Endothelial cell of umbilical vein (primary cell): ENCODE measurements at places on chromosomes 7 and 10.
A peak's percentile ranks its signal among the peaks of the same experiment; 100 is the strongest.

- DNase-seq: no peak
Observed at GRCh38 chr7:40014376-40014775, 64.3 kb downstream of the CDK13 start.

DNA sequence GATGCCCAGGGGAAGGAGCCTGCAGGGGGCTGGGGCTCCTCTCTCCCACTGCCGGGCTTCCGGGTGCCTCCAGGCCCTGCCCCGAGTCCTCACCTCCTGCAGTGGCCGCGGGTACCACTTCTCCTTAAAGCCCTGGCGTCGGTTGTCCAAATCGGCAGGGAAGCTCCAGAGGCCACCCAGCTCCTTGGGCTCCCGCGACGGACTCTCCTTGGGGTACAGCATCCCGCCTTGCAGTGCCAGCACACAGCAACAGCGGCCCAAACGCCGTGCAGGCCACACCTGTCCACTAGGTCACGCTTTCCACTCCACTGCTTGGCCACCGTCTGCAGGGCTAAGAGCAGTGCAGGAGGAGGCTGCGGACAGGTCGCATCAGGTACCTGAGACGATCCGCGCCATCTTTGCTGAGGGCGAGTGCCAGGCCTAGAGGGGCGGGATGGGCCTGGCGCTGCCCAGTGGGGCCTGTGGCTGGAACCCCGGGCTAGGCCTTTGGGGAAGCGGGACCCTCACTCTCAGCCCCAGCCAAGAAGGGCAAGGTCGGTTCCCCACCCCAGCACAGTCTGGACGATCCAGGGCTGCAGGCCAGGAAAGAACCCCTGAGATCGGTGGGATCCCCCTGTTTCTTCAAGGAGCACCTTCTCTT is 47.7 kb upstream of the ZNF479 start:
- DNase-seq: no peak

GRCh38 chr7:75842836-75843446 is 29.3 kb upstream of the CCL24 start:
- peak; percentile 91 for DNase-seq

DNA sequence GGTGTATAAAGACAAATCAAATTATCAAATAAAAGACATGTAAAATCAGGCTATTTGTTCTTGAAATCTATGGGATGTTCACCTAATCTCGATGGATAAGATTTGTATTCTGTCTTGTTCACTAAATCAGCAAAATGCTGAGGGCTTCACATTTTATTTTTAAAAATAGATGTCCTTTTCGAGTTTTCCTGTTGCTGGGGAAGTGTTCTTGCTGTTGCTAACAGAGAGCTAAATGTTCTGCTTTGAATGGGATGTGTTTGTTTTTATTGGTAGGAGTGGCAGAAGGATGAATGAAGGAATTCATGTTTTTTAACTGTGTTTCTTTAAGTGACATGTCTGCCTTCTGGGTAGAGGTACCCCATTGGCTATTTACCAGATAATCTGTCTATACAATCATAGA is 7.3 kb upstream of the SNX13 start:
- no peak for DNase-seq

- no peak for DNase-seq
Observed at GRCh38 chr7:44769776-44770294, 21.2 kb downstream of the ZMIZ2 start.

GRCh38 chr7:88233828-88234227 is 14.0 kb upstream of the SRI start:
- DNase-seq: no peak

DNA sequence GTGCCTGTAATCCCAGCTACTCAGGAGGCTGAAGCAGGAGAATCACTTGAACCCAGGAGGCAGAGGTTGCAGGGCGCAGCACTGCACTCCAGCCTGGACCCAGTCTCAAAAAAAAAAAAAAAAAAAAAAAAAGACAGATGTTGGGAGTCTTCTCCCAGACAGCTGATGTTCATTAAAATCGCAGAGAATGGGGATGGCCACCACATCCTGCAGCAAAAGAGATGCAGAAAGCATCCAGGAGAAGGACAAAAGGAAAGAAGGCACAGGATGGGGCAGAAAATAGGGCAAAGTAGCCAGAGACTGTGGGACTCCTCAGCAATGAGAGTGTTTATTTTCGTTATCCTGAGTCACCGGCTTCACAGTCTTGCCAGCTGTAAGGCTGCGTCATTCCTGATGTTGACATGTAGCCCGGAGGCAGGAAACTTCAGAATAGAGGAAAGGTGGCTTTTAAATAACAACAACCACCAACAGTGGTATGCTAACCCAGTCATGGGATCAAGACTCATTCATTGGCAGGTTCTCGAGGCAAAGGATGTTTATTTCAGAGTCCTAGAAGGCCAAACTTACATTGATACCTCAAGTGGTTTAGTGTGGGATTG is 149.5 kb upstream of the SVIL start:
- DNase-seq: peak; percentile 99

GRCh38 chr7:144777005-144777839 is 58.6 kb downstream of the TPK1 start:
- DNase-seq: no peak

DNA sequence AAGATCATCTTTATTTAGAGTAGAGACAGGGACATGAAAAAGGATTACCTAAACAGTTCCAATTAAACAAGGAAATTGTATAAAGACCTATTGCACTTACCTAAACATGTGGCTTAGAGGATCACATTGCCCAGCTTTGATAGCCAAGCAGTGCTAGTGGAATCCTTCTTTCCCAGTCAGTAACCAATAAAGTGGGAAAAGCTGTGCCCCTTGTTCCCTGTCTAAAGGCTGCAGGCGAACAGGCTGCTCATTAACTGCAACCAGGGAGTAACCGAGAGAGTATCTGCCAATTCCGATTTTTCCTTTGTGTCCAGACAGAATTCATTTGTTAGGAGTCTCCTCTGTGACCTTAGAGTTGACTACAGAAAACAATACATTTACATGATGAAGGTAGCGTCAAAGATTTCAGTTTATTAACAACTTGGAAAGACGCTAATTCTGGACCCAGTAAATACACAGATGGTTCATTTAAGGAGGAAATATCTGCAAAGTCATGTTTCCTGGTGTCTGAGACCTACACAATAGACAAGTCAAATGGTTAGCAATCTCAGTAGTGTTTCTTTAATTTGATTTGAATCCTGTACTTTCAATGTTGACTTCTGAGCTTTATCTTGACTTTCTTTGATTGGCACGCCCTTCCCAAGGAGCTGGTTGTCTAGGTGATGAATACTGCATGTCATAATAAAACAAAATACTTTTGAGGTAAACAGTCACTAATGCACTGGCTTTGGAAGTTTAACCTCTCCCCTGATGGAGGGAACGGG is 57.3 kb upstream of the MET start:
- DNase-seq: peak; percentile 78

GRCh38 chr10:35268323-35268722 is 68.0 kb upstream of the CCNY start:
- DNase-seq: no peak

GRCh38 chr7:30212701-30213111 is 71.7 kb upstream of the ZNRF2 start:
- no peak for DNase-seq

DNA sequence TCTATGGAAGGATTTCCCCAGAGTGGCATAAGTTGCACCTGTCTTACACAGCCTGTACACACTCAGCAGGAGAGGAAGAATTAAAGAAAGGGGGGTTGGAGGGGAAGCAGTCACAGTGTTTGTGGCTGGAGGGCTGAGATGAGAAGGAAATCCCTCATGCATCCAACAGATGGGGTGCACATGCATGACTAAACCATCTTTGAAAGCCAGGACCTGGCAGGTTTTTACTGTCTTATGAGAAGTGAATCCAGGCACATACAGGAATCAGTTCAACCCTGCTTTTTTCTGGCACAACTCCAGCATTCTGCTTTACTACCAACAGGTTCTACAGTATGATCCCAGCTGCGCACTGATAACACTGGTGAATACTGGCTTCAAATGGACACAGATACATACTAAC is 107.7 kb downstream of the CACNA2D1 start:
- no peak for DNase-seq

- DNase-seq: no peak
Observed at GRCh38 chr7:85688712-85689111, 501.9 kb upstream of the SEMA3D start.

- no peak for DNase-seq
Observed at GRCh38 chr10:99346247-99346646, 17.1 kb downstream of the CNNM1 start.

GRCh38 chr7:70599446-70600190 is 532.3 kb upstream of the GALNT17 start:
- DNase-seq: no peak

DNA sequence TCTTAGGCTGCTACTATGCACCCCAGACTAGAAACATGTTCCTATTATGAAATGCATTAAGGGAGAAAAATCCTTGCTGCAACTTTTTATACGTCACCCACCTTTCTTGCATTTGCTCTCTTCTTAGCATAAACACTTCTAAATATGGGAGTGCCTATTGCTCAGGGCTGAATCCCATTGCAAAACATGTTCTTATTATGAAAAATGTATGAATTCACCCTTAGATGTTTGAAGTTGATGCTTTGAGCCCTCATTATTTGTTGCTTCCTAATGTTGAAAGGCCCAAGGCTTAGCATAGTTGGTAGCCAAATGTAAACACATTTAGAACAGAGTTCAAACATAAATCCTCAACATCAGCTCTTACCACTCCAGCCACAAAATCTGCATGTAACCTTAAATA is 52.8 kb downstream of the BMPER start:
- DNase-seq: no peak

GRCh38 chr7:117165656-117166055 is 157.2 kb downstream of the WNT2 start:
- no peak for DNase-seq

DNA sequence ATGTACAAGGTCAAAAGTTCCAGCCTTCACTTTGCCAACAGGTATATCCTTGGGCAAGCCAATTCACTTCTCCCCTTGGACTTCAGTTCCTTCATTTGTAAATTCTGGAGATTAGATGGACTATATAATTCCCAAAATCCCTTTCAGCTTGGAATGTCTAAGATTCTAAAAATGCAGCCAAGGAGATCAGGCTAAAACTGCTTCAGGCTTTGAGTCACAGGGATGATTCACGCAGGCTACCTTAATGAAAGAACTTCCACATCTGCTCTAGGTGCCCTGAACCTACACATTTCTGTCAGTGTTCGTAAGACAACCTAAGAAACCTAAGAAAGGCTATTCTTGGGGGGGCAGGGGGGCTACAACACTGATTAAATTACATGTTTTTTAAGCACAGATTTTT is 7.1 kb downstream of the CPVL start:
- no peak for DNase-seq

GRCh38 chr10:132509506-132510173 is 27.9 kb upstream of the INPP5A start:
- DNase-seq: no peak

GRCh38 chr10:128061306-128062300 is 64.6 kb downstream of the MKI67 start:
- DNase-seq: peak; percentile 72

GRCh38 chr10:129545261-129545660 is 78.2 kb downstream of the MGMT start:
- no peak for DNase-seq

DNA sequence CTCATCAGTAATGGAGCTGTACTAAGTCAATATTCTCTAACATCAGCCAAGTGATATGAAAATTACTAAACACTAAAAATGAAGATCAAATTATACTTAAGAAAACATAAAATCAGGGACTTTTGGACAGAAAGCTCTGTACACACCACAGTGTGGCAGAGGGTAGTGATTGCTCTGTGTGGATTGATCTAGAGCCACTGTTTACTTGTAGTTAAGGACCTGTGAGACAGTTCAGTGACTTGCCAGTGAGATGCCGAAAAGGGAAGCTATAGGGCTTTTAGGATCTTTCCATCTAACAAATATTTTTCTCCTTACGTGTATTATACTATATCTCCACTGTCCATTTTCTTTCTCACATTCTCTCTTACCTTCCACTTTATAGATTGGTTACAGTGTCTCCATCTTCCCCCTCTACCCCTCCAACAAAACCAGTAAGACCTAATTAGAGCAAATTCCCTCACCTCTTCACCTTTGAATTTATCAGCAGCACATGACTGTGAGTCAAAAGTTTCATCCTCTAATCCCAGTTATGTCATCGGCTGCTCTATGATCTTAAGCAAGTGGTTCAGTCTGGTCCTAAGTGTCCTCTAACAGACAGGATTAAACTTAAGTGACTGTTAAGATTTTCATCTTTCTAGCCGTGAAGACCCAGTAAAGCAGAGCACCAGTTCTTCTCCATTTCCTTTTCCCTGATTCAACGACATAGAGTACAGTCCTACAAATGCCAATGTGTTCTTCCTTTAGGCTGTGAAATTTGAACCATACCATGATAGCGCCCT is 6.9 kb downstream of the PIK3CG start:
- peak; percentile 7 for DNase-seq

DNA sequence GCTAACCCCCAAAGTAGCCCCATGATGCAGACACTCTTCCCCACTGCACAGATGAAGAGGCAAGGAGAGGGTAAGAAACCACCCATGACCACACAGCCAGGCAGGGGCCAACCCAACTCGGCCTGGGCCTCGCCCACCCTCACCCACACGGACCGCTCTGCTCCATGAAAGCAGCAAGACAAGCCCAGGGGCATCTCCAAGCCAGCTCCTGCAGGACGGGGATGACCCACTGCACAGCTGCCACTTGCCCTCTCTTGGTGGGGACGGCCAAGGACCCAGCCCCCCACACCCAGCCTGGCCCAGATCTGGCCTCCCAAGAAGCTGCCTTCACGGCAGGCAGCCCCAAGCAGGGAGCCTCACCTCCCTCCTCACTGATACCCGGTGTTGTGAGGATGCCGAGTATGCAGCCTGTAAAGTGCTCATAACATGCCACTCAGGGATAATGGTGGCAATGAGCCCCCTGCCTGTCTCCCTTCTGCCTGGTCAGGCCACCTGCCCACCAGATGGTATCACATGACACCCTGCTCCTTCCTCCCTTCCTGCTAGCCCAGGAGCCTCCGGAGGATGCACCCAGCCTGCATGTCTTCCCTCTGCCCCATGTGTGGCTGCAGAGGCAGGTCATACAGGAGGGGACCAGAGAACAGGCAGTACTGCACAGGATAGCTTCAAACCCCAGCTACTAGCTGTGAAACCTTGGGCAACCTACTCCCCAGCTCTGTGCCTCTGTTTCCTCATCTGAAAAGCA is 23.3 kb downstream of the OGDHL start:
- DNase-seq: no peak

- no peak for DNase-seq
Observed at GRCh38 chr7:12764458-12764891, 77.0 kb downstream of the ARL4A start.

GRCh38 chr10:31393844-31394243 is 74.8 kb downstream of the ZEB1 start:
- DNase-seq: no peak

- no peak for DNase-seq
Observed at GRCh38 chr10:782751-783648, 93.5 kb upstream of the DIP2C start.

- DNase-seq: no peak
Observed at GRCh38 chr10:96595741-96596140, 8.9 kb upstream of the TM9SF3 start.

- DNase-seq: peak; percentile 64
Observed at GRCh38 chr10:22369434-22370072, 24.3 kb downstream of the SPAG6 start.

GRCh38 chr7:154916856-154917807 is 85.8 kb downstream of the PAXIP1 start:
- no peak for DNase-seq

GRCh38 chr10:47049056-47049851 is 138.0 kb downstream of the PTPN20 start:
- no peak for DNase-seq

GRCh38 chr7:152571068-152571467 is 104.9 kb downstream of the XRCC2 start:
- DNase-seq: no peak
